Activated CD4-positive, alpha-beta T cell treated with anti-CD3 and anti-CD28 coated beads for 48 hours (primary cell): ENCODE measurements at places on chromosomes 6 and 20.

DNA sequence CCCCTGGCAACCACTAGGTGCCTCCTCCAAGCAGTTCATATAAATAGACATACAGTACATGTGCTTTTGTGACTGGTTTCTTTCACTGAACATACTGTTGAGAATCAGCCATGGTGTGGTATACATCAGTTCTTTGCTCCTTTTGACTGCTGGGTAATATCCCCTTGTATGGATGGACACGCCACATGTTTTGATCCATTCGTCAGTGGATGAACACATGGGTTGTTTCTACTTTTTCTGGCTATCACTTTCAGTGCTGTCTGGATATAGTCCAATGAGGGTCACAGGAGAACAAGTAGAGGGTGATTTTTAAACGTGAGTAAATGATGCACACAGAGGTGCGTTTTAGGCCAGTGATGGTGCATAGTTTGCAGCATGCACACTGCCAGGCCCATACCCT, 183.9 kb downstream of the FOXA2 start:
- no peak for DNase-seq

GRCh38 chr20:13862245-13862644, 77.4 kb downstream of the NDUFAF5 start:
- no peak for DNase-seq

- no peak for DNase-seq
Observed at GRCh38 chr6:145836772-145837171, 22.2 kb upstream of the FBXO30 start.

DNA sequence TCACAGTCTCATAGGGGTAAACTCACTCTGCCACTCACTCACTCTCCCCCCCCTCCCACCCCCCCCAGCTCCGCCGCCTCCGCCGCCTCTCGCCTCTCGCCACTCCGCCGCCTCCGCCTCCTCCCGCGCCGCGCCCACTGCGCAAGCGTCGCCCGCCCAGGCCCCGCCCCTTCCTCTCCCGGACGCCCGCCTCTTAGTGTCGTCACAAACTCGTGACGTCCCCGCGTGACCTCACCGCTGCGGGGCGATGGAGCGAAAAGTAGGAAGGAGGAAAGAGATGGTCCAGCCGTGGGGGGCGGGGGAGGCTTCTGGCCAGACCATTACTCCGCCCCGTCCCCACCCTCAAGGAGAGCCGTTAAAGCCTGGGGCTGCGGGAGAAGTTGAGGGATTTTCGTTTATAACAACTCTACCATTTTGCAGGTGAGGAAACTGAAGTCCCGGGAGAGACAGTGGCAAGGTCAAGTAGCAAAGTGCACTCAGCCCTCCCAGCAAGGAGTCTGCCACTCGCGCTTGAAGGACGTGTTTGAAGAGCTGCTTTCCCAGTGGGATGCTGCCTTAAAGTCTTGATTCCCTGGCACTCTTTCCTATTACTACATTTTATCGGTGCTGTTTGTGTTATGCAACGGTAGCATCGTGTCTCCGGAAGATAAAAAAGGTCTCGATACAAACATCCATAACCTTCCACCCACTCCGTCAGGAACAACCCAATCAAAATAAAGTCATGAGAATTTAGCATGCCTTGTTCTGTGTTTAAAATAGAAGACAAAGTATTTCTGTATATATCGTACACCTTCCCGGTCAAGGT, at the start of gene ILRUN:
Gene ILRUN, minus strand, starts transcription at position 29 of the 805 bp plus-strand sequence. CDS start 164 bp downstream, outside the sequence.
- peak; percentile 97 for DNase-seq

- no peak for DNase-seq
Observed at GRCh38 chr6:34172961-34173775, 27.3 kb upstream of the GRM4 start.

DNA sequence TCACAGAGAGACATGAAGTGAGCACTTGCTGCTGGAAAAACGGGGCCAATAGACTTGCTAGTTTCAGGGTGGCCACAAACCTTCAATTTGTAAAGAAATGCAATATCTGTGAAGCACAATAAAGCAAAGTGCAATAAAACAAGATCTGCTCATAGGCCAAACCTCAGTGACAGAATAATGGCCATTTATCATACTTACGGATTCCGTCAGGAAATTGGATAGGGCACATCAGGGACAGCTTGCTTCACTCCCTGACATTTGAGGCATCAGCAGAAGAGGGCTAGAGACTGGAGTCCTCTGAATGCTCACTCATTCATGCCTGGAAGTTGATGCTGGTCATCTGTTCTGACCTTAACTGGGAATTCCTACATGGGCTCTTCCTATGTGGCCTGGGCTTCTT, 165.5 kb upstream of the OPRM1 start:
- no peak for DNase-seq

DNA sequence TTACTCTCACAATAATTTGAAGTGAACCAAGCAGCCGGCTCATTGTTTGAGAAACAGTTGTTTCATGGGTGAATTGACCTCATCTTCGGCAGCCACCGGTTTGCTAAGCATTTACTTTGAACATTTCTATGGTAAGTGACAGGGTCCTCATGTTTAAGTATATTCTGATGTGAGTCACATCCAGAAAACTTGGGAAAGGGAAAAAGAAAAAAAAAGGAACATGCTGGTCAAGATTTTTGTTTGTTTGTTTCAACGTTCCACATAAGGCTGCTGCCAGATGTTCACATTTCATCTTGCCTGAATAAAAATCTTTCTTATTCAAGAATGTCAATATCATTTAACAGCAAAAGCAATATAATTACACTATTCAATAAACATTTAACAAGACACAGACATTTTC, 55.0 kb upstream of the EXOC2 start:
- DNase-seq: no peak

DNA sequence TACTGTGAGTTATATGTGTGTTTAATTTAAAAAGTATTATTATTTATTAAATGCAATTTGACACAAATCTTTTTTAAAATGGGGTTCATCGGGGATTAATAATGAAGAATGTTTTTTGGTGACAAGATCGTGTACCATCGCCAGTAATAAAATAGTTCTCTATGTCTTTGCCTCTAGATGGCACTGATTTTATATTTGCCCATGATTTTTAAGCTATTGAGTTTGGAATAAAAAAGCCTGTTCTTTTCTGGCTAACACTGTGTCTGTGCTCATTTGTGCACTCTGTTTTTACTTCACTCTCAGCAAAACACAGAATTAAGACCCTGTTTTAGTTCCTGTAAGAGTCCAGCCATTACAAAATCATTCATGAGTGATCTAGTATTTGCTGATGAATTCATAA, 127.0 kb downstream of the FARS2 start:
- DNase-seq: no peak

DNA sequence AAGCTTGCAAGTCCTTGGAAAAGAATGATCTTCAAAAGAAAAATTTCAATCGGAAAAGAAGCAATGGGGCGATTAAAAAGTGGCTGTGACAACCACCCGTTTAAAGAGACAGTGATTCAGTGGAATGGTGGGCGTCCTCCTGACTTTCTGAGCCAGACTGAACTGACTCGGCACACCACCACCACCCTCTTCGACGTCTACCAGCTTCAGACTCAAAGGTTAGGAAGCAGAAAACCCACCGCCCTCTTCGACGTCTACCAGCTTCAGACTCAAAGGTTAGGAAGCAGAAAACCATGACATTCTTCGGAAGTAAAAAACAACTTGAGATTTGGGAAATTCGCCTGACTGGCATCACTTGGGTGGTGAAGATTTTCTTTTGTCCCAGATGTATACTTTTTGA, 28.3 kb upstream of the IRF4 start:
- DNase-seq: no peak

DNA sequence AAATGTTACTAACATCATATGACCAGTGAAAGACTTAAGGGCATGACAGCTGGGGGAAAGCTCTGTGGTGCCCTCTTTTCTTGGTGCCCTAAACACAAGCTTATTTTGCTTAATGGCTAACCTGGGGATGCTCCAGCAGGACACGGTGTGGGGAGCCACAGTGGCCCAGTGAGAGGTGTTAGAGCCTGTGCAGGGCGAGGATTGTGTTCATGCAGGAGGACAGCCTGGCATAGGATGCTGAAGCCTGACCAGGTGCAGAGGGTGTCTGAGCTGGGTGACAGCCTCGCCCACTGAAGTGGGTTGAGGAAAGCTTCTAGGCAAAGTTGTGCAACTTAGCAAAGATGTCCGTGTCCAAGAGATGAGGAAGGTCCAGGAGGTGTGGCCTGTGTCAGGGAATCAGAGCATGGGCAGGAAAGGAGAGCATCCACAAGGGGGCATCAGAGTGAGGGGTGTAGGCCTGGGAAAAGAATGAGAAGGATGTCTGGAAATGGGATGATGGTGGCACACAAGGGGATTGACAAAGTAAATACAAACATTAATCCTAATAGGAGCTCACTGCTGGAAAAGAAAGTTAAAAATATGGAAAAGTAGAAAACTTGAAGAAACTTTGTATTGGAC, 33.9 kb downstream of the SLC17A4 start:
- peak; percentile 59 for DNase-seq

GRCh38 chr20:10576411-10577090, 97.2 kb downstream of the JAG1 start:
- no peak for DNase-seq

DNA sequence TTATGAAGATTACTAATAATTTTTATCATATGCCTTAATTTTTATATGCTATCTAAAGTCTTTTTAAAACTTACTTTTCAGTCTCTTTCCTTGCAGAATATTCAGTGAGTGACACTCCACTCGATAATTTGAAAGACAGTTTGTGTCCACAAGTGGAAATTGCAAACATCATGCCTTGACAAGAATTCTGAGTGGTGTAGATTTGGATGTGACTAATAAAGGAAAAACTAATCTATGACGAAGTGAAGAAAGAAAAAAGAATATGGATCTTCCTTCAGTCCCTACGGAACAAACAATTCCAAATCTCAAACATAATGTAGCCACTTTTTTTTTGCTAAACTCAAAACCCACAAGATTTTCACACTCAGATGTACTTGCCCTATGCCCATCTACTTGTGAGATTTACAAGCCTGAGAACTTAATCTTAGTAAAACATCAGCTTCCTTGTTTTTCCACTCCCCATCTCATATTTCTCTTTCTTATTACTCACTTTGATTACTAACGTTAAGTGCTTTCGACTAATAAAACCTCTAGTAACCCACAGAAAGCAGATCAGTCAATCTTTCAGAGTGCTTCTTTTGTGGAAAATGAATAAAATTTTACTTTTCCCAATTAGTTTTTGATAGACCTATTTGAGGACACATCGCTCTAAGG, 1155.8 kb downstream of the GRIK2 start:
- no peak for DNase-seq

GRCh38 chr6:169131390-169131789, 122.3 kb downstream of the THBS2 start:
- no peak for DNase-seq

DNA sequence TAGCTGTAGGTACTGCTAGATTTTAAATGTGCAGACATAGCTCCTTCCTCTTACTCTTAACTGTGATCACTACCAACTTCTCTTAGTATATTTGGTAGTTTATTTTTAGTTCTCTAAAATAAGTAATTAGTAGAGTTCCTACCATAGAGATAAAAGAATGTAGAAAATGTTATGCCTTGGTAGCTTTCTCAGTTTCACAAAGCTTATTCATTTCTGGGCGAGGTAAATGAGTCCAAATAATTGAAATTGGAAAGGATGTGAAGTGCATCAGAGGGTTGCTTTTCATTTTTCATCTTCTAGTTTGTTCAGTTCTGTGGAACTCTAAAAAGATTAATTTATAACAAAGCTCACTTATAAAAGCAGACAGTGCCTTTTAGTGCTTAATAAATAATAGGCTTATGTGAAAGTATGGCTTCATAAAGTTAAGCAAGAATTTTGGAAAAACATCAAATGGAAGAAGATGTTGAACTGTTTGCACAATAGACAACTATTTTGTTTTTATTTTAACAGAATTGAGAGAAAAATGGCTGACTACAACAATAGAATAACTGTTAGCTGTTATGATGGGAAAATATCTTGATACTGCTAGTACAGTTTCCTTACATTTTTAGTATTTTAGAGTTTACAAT, 303.7 kb downstream of the UTRN start:
- no peak for DNase-seq

GRCh38 chr6:168949981-168950857, 303.4 kb downstream of the THBS2 start:
- no peak for DNase-seq

DNA sequence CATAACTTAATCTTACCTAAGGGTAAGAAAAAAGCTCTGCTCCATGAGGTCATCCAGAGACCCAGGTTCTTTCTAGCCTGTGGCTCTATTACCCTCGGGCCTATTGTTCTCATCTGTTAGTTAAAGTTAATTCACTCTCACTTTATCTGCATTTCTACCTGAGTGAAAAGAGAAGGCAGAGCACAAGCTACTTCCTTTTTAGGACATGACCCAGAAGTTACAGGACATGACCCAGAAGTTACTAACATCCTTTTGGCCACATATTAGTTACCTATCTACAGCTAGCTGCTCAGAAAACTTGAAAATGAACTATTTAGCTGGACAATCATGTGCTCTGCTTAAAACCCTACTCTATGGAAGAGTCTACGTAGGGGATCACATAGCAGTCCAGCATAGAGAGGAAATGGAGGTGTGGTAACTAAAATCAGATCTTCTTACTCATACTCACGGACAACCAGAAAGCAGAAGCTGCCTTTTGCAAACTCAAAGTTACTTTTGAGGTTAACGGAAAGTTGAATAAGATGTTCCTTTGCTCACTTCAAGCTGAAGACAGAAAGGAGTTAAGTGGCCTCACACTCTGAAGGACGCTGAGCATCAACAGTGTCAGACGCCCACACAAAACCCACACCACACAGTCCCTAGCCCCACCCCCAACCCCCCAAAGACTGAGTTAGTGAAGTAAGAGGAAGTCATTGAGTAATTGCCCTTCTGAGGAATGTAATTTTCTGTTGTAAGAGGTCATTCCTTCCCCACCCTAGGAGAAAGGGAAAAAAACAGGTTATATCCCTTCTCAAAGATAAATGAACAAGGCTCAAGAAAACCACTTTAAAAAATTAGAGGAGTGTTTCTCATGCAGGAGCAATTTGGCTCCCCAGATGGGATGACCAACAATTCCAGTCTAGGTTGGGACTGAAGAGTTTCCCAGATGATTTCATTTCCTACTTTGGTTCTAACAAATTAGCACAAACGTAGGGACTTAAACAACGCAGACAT, 45.9 kb upstream of the TAB2 start:
- DNase-seq: peak; percentile 74

DNA sequence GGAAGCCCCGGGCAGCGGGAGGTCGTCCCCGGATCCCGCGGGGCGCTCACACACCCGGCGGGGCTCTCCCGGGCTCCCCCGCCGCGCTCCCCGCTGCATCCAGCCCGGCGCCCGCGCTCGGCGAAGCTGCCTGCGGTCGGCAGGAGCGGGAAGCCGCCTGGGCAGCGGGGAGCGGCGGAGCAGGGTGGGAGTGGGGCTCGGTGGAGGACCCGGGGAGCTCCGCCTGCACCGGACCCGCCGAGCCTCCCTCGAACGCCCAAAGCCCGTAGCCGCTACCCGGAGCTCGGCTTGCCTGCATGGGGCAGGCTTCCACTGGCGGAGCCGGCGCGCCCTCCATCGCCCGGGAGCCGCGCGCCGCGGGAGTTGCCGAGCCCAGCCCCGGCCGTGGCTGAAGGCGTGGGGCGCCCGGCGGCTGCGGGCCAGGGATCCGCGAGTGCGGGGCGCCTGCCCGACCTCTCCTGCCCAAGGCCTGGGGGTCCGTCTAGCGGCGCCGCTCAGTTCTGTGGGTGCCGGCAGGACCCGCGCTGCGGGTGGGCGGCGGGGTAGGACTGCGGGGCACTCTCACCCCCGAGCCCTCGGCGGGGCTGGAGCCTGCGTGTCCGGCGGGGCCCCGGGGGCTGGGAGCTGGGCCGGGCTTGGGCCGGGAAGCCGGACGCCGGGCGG, 671 bp downstream of the CDH4 start:
- peak; percentile 9 for DNase-seq
